ENCODE measurements at places on chromosomes 13 and 19.

DNA sequence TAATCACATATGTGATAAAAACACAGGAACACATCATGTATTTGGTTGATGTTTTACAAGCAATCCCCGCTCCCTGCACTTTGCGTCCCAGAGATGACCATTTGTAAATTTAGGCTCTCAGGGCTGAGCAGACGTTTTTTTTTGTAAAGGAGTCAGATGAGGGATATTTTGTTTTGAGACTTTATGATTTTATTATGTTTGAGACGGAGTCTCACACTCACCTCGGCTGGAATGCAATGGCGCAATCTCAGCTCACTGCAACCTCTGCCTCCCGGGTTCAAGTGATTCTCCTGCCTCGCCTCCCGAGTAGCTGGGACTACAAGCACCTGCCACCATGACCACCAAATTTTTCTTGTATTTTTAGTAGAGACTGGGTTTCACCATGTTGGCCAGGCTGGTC is 1.4 kb downstream of the TLE6 start:
- DNase-seq: no peak

DNA sequence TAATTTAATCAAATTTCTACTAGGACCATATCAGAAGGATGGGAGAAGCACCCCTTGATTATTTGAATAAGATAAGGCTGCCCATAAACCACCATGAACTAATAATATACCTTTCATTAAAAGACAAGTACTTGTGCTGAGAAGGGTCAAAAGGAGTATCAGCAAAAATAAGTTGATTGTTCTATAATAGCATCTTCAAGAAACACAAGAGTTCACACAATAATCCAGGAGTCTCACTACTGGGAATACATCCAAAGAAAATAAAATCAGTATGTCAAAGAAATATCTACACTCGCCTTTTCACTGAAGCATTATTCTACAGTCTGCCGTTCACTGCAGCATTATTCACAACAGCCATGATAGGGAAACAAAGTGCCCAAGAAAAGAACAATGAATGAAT is 1310.1 kb upstream of the PCDH9 start:
- no peak for DNase-seq

DNA sequence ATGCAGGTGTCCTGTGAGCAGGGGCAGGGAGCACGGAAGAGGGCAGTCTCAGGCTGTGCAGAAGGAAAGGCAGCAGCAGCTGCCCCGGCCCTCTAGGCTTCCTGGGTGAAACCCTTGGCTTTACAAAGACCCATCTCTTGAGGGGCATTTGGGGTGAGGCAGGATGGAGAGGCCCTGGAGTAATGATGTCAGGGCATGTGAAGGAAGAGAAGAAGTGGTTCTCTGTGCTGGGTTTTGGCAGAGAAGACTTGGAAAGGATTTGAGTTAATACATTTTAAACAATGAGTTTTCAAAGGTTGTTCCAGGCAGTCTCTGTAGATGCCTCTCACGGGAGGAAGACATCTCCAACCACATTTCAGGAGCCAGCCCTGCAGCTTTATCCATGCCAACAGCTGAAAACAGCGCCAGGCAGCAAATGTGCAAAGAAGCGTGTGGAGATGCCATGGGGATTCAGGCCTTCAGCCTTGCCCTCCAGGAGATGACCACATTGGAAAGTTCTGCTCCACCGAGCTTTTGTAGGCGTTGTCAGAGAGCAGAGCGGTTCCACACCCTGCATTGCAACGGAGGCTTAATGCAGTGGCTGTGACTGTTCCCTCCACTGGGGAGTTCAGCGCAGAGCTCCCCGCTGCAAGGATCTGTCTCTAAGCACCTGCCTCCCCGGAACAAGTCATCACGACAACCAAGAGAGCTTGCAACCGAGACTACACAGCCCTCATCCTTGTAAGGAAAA is 322.8 kb downstream of the UQCRFS1 start:
- no peak for DNase-seq

DNA sequence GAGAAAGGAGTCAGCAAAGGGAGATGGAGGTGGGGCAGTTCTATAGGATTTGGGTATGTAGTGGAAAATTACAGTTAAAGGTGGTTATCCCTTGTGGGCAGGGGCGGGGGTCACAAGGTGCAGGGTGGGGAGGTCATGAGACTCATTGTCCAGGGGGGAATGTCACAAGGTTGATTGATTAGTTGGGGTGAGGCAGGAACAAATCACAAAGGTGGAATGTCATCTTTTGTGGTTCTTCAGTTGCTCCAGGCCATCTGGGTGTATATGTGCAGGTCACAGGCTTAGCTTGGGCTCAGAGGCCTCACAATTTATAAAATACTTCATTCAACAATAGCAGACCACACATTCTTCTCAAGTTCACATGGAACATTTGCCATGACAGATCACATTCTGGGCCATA is 109.6 kb downstream of the ATP11A start:
- DNase-seq: no peak

- no peak for DNase-seq
Observed at GRCh38 chr13:86838411-86839120, 832.6 kb upstream of the SLITRK5 start.

- DNase-seq: no peak
Observed at GRCh38 chr19:18919900-18920214, 342 bp downstream of the DDX49 start.

DNA sequence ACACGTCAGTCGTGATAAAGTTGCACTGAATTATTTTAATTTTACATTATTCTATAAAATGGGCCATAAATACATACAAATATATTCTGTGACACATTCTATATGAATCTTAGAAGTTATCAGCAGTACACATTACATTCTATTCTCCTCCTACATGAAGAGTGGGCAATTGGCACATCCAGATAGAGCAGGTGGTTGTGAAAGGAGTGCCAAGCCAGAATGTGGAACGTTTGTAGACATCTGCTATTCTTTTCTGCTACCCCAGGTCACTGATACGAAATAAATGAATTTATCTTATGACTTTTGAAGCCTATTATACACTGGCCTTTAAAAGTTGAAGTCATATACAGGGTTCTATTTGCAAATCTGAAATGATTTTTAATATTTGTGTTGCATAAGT is 373.2 kb downstream of the PCDH17 start:
- no peak for DNase-seq

DNA sequence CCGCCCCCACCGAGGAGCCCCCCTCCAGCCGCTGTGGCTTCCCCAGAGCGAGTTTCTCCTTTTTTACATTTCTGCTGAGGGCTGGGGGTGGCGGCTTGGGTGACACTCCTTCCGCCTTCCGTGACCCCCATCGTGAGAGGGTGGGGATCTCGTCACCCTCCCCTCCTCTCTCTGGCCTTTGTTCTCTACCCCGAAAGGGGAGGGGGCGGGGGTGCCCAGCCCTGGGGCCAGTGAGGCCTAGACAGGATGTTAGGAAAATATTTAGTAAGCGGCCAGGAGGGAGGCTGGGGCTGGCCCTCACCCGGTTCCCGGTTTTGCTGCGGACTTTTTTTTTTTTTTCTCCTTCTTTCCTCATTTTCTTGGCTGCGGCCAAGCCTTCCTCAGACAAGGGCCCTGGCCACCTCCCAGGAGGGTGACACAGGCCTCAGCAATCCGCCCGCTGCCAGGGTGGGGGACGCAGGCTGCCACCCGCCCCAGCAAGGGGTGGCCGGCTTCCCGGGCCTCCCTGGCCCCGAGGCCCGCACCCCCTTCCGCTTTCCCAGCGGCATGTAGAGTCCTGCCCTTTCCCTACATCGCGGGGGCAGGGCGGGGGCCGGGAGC is 3.9 kb downstream of the MIDN start:
- no peak for DNase-seq

DNA sequence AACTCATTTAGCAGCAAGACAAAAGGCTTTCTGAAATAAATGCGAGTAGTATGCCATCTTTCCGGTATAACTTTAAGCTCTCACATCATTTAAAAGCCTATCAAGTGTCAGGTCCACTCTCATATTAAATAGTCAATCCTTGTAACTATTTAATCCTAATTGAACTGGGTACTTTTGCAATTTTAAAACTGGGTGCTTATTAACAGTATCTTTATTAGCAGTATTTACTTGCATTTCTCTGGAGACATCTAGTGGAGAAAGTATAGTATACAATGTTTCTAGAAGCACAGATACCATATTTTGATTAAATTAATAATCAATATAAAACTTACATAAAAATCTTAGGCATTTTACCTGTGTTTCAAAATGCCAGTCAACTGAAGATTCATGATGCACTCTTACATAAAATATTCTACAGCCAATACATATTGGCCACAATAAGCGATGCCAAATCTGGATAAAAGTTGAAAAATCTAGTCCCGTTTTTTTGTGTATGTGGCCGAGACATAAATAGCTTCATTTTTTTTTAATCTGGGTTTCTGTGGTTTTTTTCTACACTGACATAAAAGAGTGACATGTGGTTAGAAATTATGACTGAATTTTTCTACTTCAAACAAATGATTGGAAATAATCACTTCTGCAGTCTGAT is 4.3 kb upstream of the POSTN start:
- DNase-seq: no peak

- peak; percentile 76 for DNase-seq
Observed at GRCh38 chr19:12676384-12676792, 5.3 kb downstream of the DHPS start.

Measured in Jurkat, Clone E6-1 (cell line).